ENCODE measurements at places on chromosomes 5 and 9.

DNA sequence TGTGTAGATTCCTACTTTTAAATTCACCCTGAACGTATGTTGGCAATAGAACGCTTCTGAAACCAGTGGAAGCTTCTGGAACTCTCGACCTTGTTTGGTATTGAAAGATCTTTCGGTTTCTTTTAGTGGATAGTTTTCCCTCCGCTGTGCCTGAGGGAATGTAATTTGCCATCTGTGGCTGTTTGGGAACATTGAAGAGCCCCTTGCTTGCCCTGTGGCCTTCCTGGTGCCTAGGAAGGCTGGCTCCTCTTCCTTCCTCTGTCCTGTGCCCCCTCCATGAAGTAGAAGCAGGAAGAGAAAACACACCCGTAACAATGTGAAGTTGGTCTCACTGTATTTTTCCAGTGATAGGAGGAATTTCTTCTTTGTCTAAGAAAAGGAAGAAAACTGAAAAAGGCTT is 274.3 kb downstream of the AOPEP start:
- no peak for DNase-seq

DNA sequence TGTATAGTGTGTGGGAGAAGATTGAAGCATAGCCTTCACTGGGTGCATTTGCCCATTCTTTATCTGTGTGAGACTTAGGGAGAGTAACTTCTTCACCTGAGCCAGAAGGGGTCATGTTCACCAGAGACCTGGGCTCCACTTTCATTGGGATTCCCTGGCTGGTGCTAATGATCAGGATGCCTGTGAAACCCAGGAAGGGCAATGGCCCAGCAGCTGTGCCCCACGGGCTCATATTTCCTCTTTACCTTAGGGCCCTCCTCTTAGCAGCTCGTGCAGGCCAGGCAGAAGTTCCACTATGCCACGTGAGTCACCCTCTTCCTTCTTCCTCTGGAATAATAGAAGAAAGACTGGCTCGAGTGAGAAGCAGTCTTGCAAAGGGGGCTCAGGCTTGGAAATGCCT is 5.0 kb downstream of the PPARGC1B start:
- DNase-seq: no peak

GRCh38 chr5:134296213-134296612 is 70.3 kb upstream of the PPP2CA start:
- no peak for DNase-seq

- no peak for DNase-seq
Observed at GRCh38 chr9:89445801-89446251, 52.1 kb downstream of the SEMA4D start.

GRCh38 chr5:124824637-124825158 is 78.3 kb upstream of the ZNF608 start:
- DNase-seq: no peak

DNA sequence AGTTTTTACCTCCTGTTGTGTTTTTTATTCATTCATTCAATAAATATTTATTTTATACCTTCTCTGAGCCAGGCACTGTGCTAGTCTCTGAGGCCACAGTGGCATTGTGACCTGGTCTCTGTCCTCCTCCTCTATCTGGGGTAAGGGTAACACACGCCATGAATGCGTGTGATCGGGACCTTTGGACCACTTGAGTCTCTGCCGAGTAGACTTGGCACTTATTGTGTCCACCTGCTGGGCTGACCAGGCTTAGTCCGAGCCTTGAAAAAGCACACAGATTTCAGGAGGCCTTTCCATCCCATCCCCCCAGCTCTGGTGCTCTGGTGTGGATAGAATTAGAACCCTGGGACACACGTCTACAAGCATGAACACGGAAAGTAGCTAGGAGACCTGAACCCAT is 58.7 kb downstream of the ERGIC1 start:
- DNase-seq: no peak

DNA sequence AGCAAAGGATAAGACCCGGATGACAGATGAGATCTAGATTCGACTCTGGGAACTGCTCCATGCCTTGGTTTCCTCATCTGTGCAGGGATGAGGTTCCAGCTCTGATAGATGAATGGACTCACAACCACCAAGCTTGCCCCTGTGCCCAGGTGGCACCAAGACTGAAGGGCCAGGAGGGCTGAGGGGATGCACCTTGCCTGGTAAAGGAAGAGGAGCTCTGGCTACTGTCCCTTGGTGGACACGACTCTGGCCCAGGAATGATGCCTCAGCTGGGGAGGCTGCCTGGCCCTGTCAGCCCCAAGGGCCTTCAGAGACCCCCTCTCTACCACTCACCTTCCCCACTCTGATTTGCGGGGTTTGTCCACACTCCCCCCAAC is 24.9 kb upstream of the ANXA6 start:
- DNase-seq: no peak

DNA sequence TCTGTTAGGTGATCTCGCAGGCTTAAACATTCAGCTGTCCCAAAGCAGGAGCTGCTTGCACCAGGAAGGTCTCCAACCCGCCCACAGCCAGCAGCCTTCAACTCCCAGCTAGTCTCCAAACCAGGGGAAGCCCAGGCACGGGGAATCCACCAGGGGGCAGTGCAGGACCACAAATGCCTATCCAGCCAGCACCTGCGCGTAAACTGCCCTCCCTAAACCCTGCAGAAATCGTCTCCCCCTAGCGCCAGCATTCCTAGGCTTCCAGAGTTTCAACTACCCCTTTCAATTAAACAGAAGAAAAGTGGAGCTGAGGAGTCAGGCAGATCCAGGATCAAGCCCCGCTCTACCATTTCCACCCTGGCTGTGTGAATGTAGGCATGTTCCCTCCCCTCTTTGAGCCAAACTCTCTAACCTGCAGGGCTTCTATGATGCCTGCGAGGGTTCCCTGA is 72.0 kb downstream of the HRH2 start:
- DNase-seq: peak; percentile 77

DNA sequence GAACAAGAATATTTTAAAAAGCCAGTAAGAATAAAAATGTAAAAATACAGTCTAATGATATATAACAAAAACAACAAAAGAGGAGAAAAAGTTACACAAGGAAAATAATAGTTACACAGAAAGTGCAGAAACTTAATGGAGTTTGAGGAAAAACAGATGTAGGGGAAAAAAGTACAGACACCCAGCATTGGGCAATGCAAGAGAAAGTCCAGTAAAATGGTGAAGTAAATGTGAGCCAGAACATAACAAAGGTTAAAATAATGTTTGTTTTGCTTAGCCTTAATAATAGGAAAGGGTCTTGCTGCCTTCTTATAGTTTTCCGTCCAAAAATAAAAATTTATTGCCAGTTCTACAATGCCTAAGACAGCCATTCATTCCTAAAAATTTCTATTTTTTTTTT is 364.2 kb downstream of the NNT start:
- DNase-seq: no peak

DNA sequence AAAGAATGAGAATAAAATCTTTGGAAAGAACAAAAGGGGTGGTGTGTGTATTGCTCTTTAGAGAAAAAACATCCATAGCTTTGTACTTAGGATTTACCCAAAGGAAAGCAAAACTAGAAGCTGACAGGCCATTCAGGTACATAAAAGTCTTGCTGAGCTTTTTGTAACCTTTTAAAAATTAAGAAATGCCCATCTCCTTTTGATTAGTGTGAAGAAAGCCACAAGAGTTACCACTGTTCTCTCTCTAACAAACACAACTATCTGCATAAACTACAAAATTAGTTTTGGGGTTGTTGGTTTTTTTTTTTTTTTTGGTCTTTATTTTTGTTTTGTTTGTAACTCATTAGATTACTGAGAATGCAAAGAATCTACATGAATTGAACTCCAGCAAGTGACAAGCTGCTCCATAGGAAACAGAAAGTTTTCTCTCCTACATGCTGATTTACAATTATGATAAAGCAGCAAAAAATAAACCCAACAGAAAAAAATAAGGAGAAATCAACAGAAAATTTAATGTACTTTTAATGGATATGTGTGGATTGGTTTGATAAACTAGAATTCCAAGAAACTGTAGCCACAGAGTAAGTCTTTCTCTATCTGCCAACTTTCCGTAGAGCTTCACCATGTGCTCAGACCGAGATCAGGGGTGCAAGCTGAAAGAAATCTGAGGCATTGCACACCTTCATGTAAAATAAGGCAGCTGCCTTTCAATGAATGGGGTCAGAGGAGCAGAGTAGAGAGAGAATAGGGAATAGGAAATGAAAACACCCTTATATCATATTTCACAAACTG is 12.3 kb downstream of the BAAT start:
- DNase-seq: no peak

DNA sequence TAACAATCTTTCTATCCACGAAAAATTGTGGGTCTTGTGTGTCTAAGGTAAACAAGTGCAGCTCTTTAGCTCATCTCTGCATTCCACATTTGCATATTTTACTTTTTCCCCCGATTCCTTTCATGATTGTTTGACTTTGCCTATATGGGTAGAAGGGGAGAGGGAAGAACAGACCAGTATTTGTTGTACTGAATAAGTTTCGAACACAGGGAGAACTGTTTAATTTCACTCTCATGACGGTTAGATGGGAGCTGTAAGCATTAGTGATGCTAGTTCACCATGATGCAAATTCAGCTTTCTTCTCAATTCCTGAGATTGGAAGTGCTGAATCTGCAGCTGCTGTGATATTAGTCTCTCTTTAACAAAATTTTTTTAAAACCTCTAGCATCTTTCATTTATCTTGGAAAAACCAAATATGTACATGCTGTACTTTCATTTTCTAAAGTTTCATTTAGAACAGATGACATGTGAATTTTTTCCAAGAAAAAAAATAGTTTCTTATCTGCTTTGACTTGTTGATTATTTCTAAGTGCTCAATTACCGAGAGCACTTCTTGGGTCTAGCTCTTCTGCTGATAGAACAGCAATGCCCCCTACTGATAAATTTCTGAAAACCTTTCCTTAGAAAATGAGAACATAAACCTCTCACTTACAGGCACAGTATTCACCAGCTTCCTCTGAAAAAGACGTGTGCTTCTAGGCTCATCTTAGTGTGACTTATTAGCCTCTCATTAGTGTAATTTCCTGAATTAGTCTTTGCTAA is 149.5 kb downstream of the BAAT start:
- peak; percentile 18 for DNase-seq

DNA sequence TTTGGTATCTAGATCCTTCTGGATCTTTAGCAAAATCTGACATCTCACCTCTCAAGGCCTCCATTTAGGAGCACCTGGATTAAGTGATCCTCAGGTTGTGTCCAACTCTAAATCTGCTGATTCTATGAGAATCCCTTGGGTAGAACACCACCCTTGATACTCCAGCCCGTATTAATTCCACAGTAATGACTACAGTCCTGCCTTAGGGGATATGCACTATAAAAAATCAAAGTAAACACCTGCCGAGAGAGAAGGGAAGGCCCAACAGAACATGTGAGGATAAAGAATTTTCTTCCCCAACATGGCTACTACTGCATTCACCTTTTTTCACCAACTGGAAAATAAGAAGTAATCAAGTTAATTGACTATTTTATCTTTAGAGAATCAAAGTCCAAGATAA is 27.6 kb downstream of the DAP start:
- DNase-seq: no peak

DNA sequence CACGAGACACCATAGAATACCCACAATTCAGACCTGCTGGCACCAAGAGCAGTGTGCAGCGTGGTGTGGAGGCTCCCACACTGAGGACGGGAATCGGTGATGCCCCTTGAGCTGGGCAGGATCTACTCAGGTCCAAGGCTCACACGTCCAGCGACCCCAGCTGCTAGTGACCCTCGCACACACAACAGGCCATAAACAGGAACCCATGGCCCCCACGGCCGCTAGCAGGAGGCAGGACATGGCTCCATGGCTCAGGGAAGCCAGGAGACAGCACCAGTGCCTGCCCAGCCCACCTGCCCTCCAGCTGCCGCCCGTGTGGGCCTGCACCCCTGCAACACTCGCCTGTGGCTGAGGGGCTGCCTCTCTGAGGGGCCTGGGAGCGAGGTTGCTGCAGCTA is 43.4 kb upstream of the SLC9A3 start:
- DNase-seq: no peak

- DNase-seq: no peak
Observed at GRCh38 chr5:53874409-53874808, 314.0 kb downstream of the NDUFS4 start.

GRCh38 chr5:87899721-87900131 is 368.9 kb downstream of the TMEM161B start:
- DNase-seq: no peak

GRCh38 chr9:89891591-89892304 is 286.9 kb downstream of the GADD45G start:
- no peak for DNase-seq

- DNase-seq: no peak
Observed at GRCh38 chr5:133292300-133292699, 240.5 kb downstream of the HSPA4 start.

DNA sequence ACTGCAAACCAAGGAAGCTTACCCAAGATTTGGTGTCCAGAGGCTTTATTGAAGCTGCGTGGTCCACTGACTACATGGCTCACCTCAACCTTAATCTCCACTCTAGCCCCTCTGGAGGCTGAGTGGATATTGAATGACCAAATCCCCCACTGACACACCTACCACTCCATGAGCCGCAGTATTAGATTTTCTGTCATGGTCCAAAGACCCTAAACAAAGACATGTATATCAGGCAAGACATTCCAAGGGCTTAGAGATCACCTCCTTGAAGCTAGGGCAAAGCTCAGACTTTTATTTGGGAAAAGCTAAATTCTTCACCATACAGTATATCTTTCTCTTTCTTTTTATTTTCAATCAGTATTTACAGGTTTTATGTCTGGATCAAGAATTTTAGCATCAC is 346.2 kb upstream of the CTNND2 start:
- no peak for DNase-seq

- DNase-seq: no peak
Observed at GRCh38 chr9:136587145-136587943, 41.5 kb upstream of the NOTCH1 start.

DNA sequence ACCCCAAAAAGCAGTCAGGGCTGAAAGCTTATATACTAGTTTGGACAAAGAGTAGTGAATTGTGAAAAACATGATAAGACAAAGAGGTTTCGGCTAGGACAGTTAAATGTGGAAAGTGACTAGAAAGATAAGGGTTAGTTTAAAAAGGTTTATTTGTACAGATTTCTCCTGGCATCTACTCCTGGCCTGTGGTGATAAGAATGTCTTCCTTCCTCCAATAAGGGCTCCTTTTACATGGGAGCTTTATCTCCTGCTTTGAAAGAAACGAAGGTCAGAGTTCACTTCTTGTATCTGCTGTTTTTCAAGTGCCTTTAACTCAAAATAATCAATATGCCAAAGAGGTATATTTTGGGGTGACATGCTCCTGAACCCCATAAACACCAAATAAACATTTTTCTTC is 776.1 kb upstream of the COX7C start:
- DNase-seq: no peak

- no peak for DNase-seq
Observed at GRCh38 chr5:45741110-45741509, 44.9 kb upstream of the HCN1 start.

DNA sequence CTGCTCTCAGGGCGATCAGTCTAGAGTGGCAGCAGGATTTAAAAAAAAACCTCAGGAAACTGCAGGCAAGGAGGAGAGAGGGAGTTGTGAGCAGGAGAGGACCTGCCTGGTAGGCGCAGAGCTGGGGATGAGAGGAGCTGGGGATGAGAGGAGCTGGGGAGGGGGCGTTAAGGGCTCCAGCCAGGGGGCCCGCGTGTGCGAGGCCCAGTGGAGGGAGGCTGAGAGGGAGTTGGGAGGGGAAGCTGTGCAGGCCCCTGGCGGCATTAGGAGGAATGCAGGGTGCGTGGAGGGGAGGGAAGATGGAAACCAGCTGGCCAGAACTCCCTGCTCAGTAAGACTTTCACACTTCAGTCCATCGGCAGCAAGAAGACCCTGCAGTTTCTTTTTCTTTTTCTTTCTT is 45.2 kb upstream of the HMCN2 start:
- DNase-seq: no peak

GRCh38 chr5:125038477-125038876 is 292.0 kb upstream of the ZNF608 start:
- DNase-seq: no peak

Data from SHP77 treated with DMSO at 0.1 percent for 48 hours (cell line).